ENCODE measurements at places on chromosomes 12 and 14.

- peaks cover 6% of the 10 kb centered on the region for H3K4me1 ChIP-seq
- DNase-seq: no peak
- H3K36me3 ChIP-seq: no peaks in the 10 kb centered on the region
- peaks cover 5% of the 10 kb centered on the region for H3K27me3 ChIP-seq
- H3K4me3 ChIP-seq: no peak overlapping the region
Observed at GRCh38 chr14:72792051-72792788, 101.7 kb downstream of the DPF3 start.

GRCh38 chr14:45785240-45785639 lies 532.2 kb upstream of the MIS18BP1 start:
- no peaks in the 10 kb centered on the region for H3K4me1 ChIP-seq
- peaks cover 1% of the 10 kb centered on the region for H3K27me3 ChIP-seq
- no peak overlapping the region for H3K4me3 ChIP-seq
- H3K36me3 ChIP-seq: peaks cover 5% of the 10 kb centered on the region
- DNase-seq: no peak

DNA sequence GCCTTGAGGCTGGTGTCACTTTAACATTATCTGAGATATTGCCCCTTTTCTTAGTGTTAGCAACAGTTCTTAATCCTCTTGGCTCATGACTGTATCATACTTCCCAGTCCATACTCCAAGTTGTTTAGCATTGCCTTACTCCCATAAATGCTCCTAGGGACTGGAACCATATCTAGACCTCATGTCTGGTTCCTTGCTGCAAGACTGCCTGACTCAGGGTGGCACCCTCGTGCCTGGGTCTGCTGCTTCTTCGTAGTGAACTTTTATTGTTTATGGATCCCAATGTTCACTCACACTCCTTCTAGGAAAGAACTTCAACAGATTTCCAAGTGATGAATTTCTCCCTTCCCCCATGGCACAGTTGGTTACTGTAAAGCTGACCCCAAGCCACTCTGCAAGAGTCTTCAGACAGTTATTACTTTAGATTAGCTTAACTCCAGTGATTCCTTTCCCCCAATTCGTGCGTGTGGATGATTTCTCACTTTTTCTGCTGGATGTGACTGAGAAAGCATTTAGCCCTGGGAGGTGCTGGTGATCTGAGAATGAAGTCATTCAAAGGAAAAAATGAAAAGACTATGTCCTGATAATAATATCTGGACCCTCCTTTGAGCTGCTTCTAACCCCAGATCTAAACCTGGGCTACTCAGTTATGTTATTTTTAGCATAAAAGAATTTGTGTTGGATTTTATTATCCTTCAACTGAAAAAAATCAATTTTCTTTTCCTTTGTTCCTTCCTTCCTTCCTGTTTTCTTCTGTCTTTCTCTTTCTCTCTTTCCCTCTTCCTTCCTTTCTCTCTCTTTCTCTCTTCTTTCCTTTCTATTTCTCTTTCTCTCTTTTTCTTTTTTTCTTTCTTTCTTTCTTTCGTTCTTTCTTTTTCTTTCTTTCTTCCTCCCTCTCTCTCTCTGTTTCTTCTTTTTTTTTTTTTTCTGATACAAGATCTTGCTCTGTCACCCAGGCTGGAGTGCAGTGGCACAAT lies 47.5 kb upstream of the PPP1R12A start:
- H3K36me3 ChIP-seq: no peaks in the 10 kb centered on the region
- DNase-seq: no peak
- no peaks in the 10 kb centered on the region for H3K4me1 ChIP-seq
- H3K27me3 ChIP-seq: no peaks in the 10 kb centered on the region
- H3K27ac ChIP-seq: no peak overlapping the region

DNA sequence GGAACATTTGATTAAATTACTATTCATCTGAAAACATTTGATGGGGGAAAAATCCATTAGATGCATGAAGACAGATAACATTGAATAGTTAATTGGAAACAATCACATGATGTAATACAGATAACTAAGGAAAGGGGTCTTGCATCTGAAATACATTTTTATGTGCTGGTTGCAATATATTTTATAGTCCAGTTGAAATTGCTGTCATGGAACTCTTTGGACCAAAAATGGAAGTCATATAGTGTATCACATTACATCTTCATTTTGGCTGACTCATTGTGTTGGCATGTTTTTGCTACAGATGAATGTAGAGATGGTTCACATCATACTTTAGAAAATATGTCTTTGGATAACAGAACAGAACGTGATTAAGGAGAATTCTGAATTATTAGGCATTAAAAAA lies 43.0 kb upstream of the GNPNAT1 start:
- DNase-seq: no peak
- H3K27ac ChIP-seq: no peak overlapping the region
- H3K4me1 ChIP-seq: peaks cover 9% of the 10 kb centered on the region
- no peaks in the 10 kb centered on the region for H3K36me3 ChIP-seq

DNA sequence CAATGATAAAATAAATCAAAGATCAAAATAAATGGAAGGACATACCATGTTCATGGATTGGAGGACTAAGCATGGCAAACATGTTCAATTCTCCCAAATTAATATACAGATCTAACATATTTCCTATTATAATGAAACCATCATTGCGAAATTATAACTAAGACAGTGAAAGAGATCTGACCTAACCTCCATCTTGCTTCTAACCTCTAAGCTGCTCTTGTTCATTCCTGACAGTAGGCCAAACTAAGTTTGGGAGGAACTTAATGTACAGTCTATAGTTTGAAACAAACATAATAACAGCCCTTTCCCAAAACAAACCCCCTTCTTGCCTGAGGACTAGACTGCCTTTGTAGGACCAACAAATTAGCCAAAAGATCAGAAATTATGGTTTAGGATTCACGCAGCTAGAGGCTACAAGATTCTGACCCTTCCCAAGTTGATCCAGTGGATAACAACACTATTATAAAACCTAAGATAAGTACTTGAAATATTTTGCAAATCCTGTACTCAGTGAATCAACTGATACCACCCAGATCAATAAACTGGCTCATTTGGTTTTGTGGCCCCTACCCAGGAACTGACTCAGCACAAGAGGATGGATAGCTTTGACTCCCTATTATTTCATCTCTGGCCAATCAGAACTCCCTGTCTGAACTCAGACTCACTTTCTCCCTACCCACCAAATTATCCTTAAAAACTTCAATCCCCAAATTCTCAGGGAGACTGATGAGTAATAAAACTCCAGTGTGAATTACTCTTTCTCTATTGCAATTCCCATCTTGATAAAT lies 41.7 kb upstream of the OR5AU1 start:
- peaks cover 6% of the 10 kb centered on the region for H3K4me1 ChIP-seq
- peaks cover 4% of the 10 kb centered on the region for H3K27me3 ChIP-seq
- H3K36me3 ChIP-seq: peaks cover 3% of the 10 kb centered on the region
- DNase-seq: no peak
- no peak overlapping the region for H3K27ac ChIP-seq

DNA sequence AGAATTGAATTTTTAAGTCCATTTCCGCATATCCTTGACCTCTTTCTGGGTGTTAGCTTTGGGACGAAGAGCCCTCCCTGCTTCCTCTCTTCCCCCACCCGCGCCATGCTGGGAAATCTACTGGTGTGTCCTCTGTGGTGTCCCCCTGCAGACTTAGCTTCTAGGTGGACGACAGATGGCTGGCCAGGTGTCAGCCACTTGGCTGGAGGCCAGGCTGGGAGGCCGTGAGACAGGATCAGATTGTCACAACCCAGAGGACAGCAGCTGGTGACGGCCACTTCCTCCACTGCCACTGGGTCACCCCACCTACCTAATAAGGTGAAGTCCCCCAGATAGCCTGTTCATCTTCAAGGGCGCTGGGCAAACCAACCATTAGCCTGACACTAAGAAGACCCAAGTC lies 13.3 kb upstream of the DTX1 start:
- no peak overlapping the region for H3K27ac ChIP-seq
- DNase-seq: no peak
- peaks cover 3% of the 10 kb centered on the region for H3K27me3 ChIP-seq
- H3K4me3 ChIP-seq: no peak overlapping the region
- no peaks in the 10 kb centered on the region for H3K36me3 ChIP-seq

DNA sequence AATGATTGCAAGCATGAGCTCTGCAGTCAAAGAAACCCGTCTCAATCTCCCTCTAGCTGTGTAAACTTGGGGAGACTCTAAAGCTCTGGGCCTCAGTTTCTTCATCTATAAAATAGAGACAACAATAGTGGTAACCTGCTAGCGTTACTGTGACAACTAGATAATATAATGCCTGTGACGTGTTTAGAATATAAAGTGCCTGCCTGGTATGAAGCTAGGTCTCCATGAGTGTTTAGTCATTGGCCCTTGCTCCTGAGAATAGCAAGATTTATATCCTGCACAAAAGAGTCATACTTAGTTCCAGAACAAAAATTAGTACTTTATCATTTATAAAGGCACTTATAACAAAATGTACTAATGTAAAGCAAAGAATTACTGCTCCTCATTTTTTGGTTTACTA lies 8.8 kb upstream of the DCP1B start:
- no peak overlapping the region for H3K27ac ChIP-seq
- no peak for DNase-seq
- H3K36me3 ChIP-seq: no peaks in the 10 kb centered on the region
- H3K4me3 ChIP-seq: no peak overlapping the region

GRCh38 chr12:69534389-69534822 lies 50.9 kb upstream of the CCT2 start:
- DNase-seq: peak; percentile 20
- peak overlapping the region; percentile 94 for H3K27ac ChIP-seq
- no peaks in the 10 kb centered on the region for H3K36me3 ChIP-seq

DNA sequence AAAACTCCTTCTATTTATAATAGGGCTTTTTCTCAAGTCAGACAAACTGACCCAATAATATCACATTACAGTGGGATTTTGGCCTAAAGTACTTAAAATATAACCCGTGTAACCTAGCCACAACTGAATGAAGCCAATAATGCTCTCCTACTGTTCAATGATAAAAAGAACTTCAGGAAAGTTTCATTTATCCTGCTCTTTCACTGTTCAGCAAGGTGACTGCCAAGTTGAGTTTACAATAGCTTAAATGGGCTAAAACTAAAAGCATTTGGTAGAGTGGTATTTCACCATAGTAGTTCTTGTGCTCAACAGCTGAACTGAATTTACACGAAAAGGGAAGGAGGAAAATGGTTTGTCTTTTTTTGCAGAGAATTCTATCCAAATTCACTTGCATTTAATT lies 49.8 kb downstream of the CNTN1 start:
- no peaks in the 10 kb centered on the region for H3K36me3 ChIP-seq
- no peak for DNase-seq
- H3K27ac ChIP-seq: no peak overlapping the region
- H3K4me3 ChIP-seq: no peak overlapping the region
- no peaks in the 10 kb centered on the region for H3K27me3 ChIP-seq

- H3K36me3 ChIP-seq: no peaks in the 10 kb centered on the region
- no peaks in the 10 kb centered on the region for H3K4me1 ChIP-seq
- peaks cover 2% of the 10 kb centered on the region for H3K27me3 ChIP-seq
- no peak overlapping the region for H3K27ac ChIP-seq
- no peak for DNase-seq
- H3K4me3 ChIP-seq: no peak overlapping the region
Observed at GRCh38 chr12:61574339-61574738, 685.9 kb upstream of the USP15 start.

DNA sequence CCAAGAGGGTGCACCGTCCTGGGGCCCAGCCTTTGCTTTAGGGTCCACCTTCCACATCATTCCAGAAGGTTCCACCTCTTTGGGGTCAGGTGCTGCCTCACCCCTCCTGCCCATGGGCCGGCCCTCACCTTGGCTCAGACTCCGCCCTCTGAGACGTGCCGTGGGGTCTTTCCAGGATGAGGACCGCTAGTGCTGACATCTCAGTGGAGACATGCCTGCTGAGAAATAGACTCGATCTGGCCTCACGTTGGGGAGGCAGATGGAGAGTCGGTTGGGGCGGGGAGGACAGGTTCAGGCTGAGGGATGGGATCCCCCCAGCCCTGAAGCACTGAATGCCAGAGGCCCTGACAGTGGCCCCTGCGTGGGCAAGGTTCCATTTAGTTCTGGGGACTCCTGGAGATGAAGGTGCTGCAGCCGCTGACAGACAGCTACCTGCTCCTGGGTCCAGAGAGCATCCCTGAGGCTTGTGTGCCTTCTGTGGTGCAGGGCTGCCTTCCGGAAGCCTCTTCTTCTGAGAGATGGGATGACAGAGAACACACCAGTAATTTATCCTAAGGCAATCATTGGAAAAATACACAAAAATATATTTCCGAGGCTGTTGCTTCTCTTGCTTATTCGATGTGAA lies 185.3 kb downstream of the KIF26A start:
- H3K4me3 ChIP-seq: no peak overlapping the region
- H3K36me3 ChIP-seq: no peaks in the 10 kb centered on the region
- H3K27me3 ChIP-seq: no peaks in the 10 kb centered on the region
- H3K4me1 ChIP-seq: peaks cover 3% of the 10 kb centered on the region
- H3K27ac ChIP-seq: no peak overlapping the region
- DNase-seq: no peak

DNA sequence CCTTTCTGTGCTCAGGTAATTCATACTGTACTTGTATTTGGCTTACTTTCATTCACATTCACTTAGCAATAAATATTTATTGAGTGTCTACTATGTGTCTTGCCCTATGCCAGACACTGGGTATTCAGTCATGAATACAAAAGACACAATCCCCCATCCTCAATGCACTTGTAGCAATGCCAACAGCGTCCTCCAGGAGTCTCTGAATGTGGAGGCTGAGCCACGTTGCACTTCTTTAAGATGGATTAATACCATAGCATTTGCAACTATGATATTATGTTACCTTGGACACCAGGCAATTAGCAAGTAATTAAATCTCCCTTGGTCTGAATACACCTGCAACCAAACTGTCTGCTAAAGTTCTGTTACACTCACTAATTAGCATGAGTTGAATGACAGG lies 58.8 kb downstream of the OTX2 start:
- DNase-seq: peak; percentile 16
- no peak overlapping the region for H3K4me3 ChIP-seq
- no peak overlapping the region for H3K27ac ChIP-seq
- H3K4me1 ChIP-seq: no peaks in the 10 kb centered on the region

GRCh38 chr14:101194373-101195308 lies 291.1 kb upstream of the RTL1 start:
- H3K27ac ChIP-seq: no peak overlapping the region
- no peaks in the 10 kb centered on the region for H3K36me3 ChIP-seq
- H3K4me3 ChIP-seq: no peak overlapping the region
- no peaks in the 10 kb centered on the region for H3K4me1 ChIP-seq
- H3K27me3 ChIP-seq: peaks cover 8% of the 10 kb centered on the region
- DNase-seq: no peak

Data from endothelial cell (in vitro differentiated cells).